ENCODE measurements at places on chromosomes 5 and 9.
A peak's percentile ranks its signal among the peaks of the same experiment; 100 is the strongest.

- no peak for DNase-seq
Measured at GRCh38 chr5:76782444-76782843, 36.4 kb upstream of the F2RL1 start.

DNA sequence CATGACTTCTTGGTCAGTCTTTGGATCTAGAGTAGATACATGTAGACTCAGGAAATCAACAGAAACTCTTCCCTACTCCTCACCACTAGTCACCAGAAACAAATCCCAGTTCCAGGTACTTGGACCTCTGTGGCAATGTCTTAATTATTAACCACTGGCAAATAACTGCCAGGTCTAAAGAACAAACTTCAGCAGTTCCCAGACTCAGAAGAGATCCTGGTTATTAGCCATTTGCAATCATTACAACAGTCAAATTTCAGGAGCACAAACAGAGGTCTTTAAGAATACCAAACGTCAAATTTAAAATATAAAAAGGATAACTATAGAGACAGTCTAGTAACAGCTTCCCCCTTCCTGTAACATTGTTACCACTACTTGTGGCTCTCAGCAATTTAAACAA, 10.2 kb downstream of the DIAPH1 start:
- no peak for DNase-seq

GRCh38 chr9:109568568-109569210, 70.6 kb upstream of the PTPN3 start:
- DNase-seq: no peak

DNA sequence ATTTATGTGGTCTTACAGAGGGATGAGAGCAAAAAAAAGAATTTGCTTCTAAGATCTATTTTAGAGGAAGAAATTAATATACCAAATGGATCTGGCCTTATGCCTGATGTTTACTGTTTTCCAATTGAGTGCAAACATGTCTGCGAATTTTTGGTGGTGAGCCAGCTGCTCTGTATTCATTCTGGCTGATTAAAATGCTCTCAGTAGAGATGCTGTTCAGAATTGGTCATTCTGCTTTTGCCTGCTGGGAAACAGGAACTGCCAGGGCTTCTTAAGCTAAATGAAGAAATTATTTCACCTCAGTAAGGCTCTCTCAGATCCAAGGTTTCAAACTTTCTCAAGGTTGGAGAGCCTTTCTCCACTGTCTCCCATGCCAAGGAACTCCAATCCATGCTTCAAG, 132.0 kb upstream of the SV2C start:
- no peak for DNase-seq

DNA sequence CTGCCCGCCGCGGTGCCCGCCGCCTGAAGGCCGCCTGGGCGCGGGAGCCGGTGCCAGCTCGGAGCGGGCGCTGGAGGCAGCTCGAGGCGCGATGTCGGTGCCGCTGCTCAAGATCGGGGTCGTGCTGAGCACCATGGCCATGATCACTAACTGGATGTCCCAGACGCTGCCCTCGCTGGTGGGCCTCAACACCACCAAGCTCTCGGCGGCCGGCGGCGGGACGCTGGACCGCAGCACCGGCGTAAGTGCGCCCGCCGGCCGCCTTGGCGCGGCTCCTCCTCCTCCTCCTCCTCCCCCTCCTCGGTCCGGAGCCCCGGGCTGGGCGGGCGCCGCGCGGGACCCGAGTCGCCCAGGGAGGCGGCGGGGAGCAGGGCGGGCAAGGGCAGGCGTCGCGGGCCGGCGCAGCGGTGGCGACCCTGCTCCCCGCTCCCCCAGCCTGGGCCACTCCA, 455 bp downstream of the OLFM1 start:
- no peak for DNase-seq

DNA sequence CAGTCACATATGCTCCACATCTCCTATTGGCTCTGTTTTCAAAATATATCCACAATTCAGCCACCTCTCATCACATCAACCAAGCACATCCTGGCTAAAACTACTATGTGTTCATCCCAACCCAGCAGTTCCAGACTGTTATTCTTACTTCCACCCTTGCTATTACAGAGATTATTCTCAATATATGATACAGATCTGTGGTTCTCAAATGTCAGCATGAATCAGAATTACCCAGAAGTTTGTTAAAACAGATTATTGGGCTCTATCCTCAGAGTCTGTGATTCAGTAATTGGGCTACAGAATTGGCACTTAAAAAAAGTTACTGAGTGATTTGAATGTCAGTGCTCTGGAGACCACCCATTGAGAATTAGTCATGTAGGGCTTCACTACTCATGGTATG, 78.8 kb upstream of the IZUMO3 start:
- no peak for DNase-seq

DNA sequence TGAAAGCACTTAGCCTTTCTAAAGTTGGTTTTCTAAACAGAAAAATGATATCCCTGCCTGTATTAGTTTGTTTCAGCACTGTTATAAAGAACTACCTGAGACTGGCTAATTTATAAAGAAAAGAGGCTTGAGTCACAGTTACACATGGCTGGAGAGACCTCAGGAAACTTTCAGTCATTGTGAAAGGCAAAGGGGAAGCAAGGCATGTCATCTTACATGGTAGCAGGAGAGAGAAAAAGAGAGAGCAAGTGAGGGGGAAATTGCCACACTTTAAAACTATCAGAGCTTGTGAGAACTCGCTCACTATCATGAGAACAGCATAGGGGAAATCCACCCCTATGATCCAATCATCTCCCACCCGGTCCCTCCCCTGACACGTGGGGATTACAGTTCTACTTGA, 64.9 kb downstream of the FAM170A start:
- DNase-seq: no peak

- DNase-seq: peak; percentile 4
Measured at GRCh38 chr9:132901858-132902831, 23.4 kb downstream of the SPACA9 start.

DNA sequence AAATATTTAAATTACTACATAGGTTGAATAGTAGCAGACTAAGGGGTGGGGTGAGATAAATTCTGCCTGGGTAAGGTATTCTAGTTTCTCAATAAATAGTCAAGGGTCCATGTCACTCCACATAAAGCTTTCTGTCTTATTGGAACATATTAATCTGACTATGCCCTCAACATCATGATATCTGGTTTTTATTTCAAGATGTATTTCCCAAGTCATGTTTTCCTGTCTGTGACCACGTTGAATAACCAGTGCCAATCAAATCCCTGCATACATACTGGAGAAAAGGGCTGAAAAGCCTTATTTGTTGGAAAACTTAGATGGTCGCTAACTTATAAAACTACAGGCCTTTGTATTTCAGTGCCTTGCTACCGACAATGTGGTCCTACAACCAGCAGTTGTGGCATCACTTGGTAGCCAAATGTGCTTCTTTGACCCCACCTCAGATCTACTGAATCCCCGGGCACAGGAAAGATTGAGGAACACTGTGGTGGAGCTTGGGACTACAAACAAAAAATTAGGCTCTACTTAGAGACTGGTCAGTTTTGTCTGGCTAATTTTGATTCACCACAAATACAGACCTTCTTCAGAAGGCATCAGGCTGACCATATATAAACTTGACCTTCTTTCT, 39.4 kb downstream of the ALDH1A1 start:
- no peak for DNase-seq

DNA sequence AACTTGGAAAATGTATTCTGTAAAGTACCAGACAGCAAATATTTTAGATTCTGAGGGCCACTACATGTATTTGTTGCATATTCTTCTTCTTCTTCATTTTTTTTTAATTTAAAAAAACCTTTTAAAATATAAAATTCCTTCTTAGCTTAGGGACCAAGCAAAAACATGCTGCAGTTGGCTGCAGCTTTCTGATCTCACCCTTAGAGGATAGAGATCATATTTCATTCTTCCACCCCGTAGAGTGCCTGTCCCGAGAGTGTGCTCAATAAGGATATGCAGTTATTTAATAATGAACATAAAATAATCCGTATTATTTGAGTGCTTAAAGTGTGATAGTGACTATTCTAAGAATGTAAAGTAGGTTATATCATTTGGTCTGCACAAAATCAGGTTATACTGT, 204.2 kb upstream of the CD180 start:
- DNase-seq: no peak

GRCh38 chr5:97452646-97453045, 269.6 kb upstream of the RIOK2 start:
- no peak for DNase-seq

GRCh38 chr9:72788966-72789735, 163.7 kb downstream of the ALDH1A1 start:
- DNase-seq: no peak

DNA sequence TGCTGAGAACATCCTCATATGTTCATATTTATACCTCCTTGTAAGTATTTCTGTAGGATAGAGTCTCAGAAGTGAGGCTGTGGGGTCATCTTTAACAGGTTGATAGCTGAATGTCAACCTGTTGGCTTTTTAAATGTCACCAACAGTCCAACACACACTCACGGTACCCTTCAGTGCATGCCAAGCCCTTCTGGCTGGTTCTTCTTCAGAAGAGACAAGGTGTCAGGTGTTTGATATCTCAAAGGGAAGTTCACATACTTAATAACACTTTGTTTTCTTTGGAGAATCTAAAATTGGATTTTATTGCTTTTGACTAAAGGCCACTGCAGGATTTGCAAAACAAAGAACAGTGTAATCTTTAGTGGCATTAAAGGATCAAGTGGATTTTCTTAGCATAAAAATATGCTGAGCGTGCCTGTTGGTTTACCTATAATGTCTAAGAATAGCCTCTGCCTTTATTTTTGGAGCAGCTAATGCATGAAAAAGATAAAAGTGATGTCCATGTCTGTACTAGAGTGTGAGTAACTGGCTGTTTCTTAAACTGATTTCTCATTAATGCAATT, 58.2 kb downstream of the RGS3 start:
- DNase-seq: no peak

- DNase-seq: no peak
Measured at GRCh38 chr5:1784197-1785050, 15.2 kb downstream of the MRPL36 start.

- DNase-seq: no peak
Measured at GRCh38 chr9:134054891-134055811, 12.7 kb downstream of the BRD3 start.

DNA sequence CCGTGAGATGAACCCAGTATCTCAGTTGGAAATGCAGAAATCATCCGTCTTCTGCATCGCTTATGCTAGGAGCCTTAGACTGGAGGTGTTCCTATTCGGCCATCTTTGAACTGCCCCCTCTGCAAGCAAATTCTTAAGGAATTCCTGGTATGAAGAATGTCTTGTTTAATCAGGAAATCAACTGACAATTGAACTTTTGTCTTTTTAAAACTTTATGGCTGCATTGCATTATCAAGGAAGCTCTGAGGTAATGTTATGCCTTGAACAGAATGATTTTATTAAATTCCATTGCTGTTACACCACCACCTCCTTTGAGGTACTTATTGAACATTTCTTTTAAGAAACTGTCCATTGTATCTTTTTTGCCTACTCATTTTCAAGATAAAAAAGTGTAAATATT, 1915.7 kb upstream of the CDH9 start:
- no peak for DNase-seq

GRCh38 chr9:133715295-133715865, 22.8 kb downstream of the SARDH start:
- DNase-seq: no peak

DNA sequence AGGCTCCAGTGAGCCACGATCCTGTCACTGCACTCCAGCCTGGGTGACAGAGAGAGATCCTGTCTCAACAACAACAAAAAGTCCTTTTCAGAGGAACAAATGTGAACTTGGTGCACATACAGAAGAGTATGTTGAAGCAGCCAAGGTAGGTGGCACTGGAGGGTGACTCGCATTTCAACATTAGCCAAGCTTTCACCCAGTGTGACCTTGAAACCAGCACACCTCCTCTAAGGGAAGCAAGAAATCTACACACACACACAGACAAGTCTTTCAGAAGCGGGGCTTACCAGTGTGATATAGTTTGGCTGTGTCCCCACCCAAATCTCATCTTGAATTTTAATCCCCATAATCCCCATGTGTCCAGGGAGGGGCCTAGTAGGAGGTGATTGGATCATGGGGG, 225.2 kb downstream of the SEMA5A start:
- no peak for DNase-seq

DNA sequence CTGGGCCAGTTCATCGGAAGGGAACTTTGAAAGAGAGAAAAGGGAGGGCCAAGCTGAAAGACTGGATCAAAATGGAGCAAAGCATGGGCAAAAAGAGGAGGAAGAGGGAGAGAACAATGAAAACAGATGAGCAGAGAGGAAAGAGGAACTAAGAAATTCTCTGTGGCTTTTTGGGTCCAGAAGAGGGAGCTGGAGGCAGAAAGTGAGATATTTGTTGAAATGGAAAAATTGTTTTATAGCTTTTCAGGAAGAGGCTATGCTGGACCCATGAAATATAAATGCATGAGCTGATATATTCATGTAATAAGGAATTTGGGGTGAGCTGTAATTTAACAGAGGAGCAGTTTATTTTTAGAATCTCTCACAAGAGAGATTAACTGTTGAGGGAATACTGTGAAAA, 457.3 kb downstream of the DMAC1 start:
- DNase-seq: no peak

- no peak for DNase-seq
Measured at GRCh38 chr5:43967165-43967564, 364.2 kb downstream of the NNT start.

DNA sequence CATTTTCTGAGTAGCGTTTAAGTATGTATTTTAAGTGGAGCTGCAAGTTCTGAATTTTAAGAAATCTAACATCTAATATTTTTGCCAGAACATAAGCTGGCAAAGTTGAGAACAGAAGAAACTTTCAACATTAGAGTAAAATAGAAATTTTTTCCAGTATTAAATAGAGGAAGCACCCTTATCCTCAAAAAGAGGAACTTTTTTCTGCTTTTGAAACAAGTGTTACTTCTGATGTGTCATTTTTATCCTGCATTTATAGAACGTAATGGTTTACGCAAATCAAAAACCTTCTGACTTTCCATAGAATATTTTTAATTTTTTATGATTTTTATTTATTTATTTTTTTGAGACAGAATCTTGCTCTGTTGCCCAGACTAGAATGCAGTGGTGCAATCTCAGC, 21.8 kb downstream of the ZBED3 start:
- no peak for DNase-seq

DNA sequence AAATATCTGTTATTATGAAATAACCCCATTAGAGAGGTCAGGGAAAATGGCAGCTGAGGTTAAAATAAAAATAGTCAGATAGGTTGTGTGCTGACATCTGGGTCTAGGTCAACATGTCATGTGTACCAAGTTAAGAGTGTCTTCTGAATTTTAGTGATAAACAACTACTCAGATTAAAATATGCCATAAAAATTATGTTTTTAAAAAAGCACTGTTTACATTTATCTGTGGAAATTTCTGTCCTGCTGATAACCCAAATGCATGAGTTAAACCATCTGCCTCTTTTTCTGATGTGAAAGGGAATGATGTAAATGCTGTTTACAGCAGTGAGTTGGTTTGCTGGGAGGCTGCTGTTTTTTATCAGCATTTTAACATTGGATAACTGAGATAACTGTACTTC, 361.2 kb upstream of the TARS1 start:
- no peak for DNase-seq

DNA sequence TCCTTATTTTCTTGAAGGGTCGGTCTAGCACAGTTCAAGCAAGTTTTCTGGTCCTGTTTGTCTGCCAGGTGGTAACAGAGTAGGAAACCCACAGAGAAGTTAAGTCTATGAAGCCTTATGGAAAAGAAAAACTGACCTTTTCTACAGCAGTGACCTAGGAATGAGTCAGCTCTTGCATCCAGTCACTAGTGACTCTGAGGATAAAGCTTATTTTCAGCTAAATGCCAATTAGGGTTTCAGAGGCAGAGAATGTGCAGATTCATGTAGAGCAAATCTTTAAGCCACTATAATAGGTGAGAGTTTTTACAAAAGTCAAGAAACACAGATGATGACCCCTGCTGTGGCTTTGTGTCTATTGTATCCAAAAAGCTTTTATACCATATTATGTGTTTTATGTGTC, 100.7 kb downstream of the CWC27 start:
- no peak for DNase-seq
